ELF-1 (cell line): ENCODE measurements at places on chromosomes 1 and 21.

DNA sequence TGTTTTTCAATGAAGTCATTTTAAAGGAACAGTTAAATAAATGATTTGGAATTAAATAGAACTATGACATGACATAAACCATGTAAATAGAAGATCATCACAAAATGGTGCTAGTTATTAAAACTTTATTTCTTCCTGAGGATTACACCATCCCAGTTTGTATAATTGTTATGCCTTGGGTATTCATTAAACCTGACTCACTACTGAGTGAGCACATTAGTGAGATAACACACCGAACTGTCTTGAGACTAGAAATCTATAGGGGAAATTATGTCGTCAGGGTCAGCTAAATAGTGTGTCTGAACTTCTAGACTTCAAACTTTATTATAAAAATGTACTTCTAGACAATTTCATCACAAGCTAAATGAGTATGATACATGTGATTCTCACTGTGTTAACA lies 189.4 kb downstream of the NCAM2 start:
- no peak for DNase-seq

GRCh38 chr1:53508991-53509666 lies 49.9 kb downstream of the DMRTB1 start:
- no peak for DNase-seq

- DNase-seq: no peak
Measured at GRCh38 chr1:27133991-27134390, 20.9 kb downstream of the SLC9A1 start.

- DNase-seq: peak; percentile 74
Measured at GRCh38 chr1:167695147-167695546, 26.6 kb upstream of the MPZL1 start.

DNA sequence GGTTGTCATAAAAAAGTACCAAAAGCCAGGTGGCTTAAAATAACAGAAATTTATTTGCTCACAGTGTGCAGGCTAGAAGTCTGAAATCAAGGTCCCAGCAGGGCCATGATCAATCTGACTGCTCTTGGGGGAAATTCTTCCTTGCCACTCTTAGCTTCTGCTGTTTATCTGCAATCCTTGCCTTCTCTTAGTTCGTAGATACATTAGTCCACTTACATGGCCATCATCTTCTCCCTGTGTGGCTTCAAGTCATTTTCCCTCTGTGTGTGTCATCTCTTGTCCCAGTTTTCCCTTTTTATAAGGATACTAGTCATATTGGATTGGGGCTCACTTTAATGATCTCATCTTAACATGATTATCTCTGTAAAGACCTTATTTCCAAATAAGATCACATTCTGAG lies 124.0 kb upstream of the NCAM2 start:
- no peak for DNase-seq

GRCh38 chr1:233873666-233874065 lies 30.8 kb upstream of the SLC35F3 start:
- no peak for DNase-seq

DNA sequence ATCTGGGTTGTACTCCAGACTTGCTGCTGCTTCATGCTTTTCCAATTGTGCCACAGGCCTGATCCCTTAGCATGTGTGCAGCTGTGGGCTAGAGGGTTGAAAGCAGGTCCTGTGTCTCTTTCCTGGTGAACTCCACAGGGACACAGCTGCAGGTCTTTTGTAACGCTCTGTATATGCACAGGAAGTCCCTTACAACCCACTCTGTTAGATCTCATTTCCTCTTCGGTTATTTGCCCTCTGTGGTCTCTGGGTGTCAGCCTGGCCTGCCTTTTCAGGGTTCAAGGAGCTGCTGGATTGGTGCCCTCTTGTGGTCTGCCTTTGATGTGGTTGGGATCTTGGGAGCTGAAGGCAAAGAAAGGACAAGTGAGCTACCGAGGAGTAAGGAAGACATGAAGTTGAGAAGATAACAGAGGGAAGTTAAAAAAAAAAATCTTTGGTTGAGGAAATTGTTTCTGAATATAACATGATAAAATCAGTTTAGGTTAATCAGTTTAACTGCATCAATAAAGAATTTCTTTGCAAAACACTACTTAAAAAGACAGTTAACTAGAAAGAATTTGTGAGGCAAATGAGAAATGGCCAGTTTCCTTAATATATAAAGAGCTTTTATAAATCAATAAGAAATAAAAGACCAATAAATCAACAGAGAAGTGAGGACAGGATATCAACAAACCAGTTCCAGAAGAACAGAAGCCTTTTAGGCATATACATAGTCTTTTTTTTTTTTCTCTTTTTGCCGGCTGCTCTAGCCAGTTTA lies 44.1 kb downstream of the UCK2 start:
- peak; percentile 53 for DNase-seq

- DNase-seq: no peak
Measured at GRCh38 chr1:226679262-226679661, 59.8 kb downstream of the ITPKB start.
